ENCODE measurements at places on chromosomes 7 and 10.

DNA sequence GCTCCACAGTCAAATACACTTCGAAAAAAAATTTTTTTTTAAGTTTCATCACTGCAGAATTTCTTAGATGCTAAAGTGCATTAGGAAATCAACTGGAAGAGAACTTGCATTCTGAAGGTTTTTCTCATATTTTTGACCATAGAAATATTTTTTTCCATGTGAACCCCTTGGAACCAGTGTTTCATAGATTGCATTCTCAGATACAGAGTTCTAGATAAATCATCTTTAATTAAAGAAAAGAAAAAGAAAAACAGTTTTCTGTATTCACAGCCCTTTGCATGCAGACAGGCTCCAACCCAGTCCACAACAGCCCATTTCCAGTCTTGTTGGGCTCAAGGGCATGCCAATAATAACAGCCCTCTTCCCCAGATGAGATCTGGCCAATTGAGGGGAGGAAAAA lies 75.5 kb upstream of the RPA3 start:
- no peak for DNase-seq

DNA sequence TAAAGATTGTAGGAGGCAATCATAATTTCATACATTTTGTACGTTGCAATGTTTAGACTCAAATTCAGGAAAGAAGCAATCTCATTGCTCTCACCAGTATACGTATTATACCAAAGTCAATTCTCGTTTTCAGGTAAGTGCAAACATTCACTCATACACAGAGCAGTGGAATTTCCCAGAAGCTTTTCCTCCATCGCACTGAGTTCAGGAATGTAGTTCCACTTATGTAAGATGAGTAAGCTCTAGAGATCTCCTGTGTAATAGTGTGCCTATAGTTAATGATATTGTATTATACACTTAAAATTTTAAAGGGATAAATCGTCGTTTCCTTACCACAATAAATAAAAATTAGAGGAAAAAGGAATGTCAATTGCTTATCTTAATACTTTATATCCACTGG lies 470.8 kb upstream of the KCND2 start:
- DNase-seq = no peak

DNA sequence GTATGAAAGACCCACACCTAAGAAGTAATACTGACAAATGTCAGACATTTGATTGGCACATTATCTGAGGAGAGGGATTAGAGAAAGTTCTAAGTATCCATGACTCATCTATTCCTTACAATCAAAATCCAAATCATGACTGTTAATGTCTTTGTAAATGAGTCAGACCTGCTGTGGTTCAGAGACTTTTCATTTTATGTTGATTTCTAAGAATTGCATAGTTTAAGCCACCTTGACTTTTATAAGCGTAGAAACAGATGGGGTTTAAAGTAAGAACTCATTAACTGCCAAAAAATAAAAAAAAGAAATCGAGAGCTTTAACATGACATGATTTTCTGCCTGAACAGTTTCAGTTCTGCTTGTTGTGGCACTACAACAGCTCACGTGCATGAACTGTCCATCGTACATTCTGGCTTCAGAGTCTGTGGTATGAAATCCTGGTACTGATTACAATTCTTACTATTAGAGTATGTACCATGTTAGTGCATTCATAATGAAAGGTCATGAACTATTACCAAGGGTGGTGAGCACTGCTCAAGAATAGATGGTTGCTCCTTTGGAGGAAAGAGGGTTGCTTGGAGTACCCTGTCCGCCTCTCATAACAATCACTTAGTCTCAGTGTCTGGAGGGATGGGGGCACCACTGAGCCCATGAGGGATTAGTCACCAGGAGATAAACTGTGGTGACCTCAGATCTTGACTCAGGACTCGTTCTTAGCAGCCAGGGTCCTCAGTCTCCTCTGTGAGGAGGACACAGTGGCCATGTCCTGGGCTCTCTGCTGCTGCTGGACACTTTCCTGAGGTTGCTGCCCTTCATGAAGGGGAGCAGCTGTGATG lies 42.2 kb downstream of the ACSM6 start:
- no peak for DNase-seq

DNA sequence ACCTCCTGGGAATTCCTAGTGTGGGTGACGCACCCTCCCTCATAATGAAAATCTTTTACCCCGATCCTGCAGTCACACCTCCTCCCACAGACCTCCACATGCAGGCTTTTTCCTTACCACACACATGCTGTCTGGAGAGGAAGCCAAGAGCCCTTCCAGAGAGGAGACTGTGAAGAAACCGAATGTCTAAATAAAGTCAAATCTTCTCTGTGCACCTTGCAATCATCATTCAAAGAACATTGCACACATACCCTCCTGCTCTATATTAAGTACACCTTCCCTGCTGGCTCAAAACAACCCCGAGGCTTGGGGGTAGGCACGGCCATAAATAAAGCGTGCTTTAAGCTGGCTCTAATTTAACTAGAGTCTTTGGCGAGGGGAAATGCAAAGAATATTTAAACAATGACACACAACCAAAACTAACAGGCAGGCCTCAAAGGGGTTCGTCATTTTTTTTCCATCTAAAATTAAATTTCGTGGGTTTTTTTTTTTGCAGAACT lies 34.9 kb downstream of the CALML3 start:
- no peak for DNase-seq

DNA sequence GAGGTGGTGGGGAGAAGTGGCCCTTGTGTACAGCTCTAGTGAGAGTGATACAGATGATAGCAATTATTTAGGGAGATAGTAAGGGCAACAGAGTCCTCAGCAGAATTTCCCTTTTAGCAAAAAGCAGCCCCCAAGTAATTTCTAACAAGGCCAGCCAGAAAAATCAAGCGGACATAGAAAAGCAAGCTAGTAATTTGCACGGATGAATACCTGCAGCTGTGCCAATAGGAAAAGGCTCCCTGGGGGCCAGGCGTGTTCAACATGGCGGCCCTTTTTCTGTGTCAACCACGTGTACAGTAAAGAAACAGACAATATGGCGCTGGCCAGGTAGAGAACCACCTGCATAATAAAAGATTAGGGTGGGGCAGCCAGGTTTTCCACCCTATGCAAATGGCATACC lies 7.4 kb downstream of the MCM10 start:
- DNase-seq = no peak

- DNase-seq = no peak
Observed at GRCh38 chr10:100570506-100570905, 34.8 kb downstream of the HIF1AN start.

GRCh38 chr10:55668326-55668922 lies 692.6 kb downstream of the ZWINT start:
- DNase-seq = no peak

- no peak for DNase-seq
Observed at GRCh38 chr10:132064771-132065437, 842 bp upstream of the JAKMIP3 start.

DNA sequence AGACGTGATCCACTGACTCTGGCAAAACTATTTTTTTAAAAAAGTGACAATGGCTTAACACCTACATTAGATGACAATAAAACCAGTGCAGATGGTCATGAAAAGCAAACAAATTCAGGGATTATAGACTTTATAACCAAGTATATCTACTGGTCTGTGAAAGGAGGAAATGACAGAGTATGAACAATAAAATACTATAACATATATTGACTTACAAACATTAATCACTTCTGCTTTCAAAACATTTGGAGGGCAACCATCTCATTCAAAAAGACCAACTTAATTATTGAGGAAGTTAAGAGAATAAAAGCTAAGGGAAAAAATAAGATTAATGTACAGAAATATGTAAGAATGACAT lies 34.8 kb downstream of the JMJD1C start:
- DNase-seq = no peak

DNA sequence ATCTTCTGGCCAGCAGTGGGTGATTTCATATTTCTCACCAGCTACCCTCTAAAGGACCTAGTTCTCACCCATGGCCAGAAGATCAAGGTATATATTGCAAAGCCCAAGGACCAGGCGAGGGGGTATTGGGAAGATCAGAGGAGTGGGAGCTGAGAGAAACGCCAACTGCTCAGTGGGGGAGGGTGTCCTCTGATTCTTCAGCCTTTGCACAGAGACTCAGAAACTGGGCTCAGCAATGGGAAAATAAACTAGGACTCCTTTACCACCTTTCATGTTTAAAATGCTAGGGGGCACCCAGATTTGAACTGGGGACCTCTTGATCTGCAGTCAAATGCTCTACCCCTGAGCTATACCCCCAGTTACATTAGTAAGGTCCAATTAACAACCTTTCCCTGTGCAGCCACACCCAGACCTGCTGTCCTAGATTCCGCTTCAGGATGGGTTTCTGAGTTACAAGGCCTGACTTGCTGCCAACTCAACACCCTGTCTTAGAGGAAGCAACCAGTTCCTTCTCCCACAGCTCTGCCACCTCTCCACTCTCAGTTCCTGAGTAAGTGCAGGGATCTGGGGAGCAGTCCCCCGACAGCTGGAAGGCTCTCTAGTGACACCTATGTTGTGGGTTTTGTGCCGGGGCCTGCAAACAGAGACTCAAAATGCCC lies 93.5 kb downstream of the ZNF783 start:
- no peak for DNase-seq

DNA sequence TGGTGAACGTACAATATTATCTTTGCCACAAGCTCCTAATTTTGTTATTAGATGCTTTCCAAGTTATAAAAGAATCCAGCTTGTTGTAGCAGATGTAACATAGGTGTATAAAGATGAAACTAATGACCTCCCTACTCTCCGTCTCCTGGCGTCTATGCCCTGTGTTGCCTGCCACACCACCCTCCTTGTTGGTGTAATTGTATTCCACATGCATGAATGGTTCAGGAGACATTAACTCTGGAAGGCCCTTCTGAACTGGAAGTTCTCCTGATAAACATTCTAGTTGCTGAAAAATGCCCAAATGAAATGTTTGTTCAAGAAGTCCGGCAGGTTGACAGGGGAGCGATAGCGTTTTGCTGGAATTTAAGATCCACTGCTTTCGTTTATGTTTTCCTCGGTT lies 53.9 kb upstream of the SEPHS1 start:
- no peak for DNase-seq

DNA sequence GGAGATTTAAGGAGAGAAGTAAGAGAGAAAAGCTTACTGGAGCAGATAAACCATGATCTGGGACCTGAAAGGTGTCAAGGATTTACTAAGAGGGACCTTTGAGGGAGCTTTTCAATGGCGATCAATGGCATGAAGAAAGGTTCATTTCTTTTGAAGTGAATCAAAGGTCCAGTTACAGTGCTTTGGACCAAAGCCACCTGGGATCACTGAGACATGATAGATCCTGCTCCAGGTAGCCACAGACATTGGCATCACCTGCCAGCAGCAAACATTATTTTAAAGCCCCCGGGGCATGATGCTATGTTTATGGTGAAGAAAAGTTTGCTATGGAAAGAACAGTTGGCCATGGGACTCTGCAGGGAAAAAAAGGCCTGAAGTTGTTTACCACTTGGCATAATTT lies 109.4 kb downstream of the SLC25A13 start:
- no peak for DNase-seq

DNA sequence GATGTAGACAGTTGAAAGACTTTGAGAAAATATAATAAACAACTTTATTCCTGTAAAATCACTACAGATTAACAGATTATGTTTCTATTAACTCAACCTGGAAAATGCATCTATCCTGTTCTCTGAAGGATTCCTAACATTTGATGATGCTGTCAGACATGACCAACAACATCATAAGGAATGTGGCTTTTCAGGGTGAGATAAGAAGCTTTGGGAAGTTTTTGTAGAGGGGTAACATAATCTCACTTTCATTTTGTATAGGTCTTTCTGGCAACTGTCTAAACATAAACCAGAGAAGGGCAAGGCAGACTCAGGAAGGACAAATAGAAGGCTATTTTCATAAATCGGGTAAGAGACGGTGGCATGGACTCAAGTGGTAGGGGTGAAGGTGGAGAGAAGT lies 112.2 kb downstream of the TES start:
- DNase-seq = no peak

DNA sequence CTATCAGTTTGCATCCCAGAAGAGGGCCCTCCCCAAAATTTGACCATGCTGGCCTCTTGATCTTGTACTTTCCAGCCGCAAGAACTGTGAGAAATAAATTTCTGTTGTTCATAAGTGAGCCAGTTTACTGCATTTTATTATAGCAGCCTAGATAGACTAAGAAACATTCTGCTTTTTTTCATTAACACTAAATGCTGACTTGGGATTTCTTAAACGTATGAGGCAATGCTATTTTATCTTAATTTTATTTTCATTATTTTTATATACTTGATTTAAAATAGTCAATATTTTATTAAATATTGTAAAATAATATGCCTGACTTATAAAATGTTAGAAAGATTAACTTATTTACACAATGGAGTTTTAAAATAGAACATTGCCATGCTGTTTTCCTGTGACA lies 341.8 kb upstream of the CNTNAP2 start:
- DNase-seq = no peak

GRCh38 chr10:110843796-110844616 lies 27.7 kb upstream of the PDCD4 start:
- DNase-seq = no peak

GRCh38 chr10:14382531-14382930 lies 51.8 kb upstream of the FRMD4A start:
- no peak for DNase-seq

GRCh38 chr7:33950047-33950714 lies 44.8 kb downstream of the BMPER start:
- no peak for DNase-seq

- DNase-seq = no peak
Observed at GRCh38 chr7:52670608-52671225, 364.7 kb upstream of the POM121L12 start.

GRCh38 chr10:1549591-1550290 lies 187.6 kb downstream of the ADARB2 start:
- no peak for DNase-seq

GRCh38 chr7:144534196-144534595 lies 130.7 kb upstream of the NOBOX start:
- DNase-seq = no peak

DNA sequence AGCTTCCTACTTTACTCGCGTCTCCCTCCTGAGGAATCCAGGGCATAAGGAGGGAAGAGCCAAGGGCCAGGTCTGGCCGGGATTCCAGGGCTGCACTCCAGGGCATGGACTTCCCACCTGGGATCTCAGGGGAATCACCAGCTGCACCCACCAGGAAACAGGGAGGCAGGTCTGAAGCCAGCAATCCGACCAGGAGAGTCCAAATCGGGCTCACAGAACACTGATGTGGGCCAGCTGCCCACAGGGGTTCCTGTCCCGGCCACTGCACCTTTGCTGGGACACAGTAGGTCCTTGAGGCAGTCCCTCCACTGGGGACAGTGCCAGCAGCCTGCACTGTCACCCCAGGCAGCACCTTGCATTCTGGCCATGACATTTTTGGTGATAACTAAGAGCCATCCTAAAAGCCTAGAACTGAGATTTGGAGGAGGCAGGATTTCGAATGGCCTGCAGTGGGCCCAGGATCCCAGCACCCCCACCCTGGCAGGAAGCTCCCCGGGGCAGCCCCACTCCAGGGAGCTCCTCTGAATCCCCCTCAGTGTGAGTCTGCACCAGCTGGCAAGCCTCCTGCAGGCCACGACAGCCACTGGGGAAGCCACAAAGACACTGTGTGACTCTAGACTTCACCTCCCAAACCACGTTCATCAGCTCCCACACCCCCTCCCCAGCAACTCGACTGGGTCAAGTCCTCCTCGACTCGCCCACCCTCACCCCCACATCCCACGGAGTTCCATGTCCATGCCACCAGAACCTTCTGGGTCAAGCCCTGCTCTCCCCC lies 71.5 kb upstream of the PPP2R2D start:
- DNase-seq = no peak

- no peak for DNase-seq
Observed at GRCh38 chr10:68576118-68576517, 16.0 kb downstream of the TET1 start.

- DNase-seq = no peak
Observed at GRCh38 chr10:36388166-36388565, 737.2 kb upstream of the ANKRD30A start.
